ENCODE measurements at places on chromosomes 7 and 10. TPM values are rescaled to one million over a fixed set of nuclear protein-coding genes. Genes with fewer than 3 reads are reported as not detected.

GRCh38 chr10:1270906-1271305, 214.7 kb downstream of the WDR37 start:
- ATAC-seq: no peak

Gene HEPACAM2
- total RNA-seq: not detected

Gene DNAAF5
- total RNA-seq: 21.8 TPM

GRCh38 chr7:158143196-158144120, 444.2 kb downstream of the PTPRN2 start:
- no peak for ATAC-seq

Data from esophagus mucosa (tissue), 1 donor.